ENCODE measurements at places on chromosomes 16 and 17. TPM values are rescaled to one million over a fixed set of nuclear protein-coding genes. Genes with fewer than 3 reads are reported as not detected.
A peak's percentile ranks its signal among the peaks of the same experiment; 100 is the strongest.

DNA sequence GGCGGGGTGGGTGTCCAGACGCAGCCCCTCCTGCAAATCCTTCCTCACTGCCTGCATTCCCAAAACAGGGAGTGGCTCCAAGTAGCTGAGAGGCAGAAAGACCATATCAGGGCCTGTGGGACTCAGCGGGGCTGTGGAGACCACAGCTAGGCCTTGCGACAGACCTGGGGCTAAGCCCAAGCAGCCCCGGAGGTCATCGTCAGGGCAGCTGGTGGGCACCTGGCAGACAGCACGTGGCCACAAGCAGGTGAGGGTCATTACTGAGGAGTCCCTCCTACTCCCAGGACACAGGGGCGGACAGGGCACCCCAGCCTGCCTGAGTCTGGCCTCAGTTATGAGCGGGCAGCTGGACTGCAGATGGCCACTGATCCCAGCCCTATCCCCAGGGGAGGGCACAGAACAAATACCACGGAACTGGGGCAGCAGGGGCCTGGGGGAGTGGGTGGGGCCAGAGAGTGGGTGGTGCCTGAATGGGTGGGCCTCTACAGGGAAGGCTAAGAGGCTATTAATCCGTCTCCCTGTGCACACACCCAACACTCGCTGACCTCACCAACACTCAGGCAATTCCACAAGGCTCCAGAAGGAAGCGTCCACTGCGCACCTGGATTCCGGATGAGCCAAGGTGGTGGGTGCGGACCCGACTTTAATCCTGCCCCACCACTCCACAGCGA is 8.5 kb downstream of the HS3ST6 start:
- H3K4me1 ChIP-seq, result peaks cover 10% of the 10 kb centered on the region
- no peaks in the 10 kb centered on the region for H3K36me3 ChIP-seq
- no peak overlapping the region for H3K27ac ChIP-seq
- no peak for DNase-seq

DNA sequence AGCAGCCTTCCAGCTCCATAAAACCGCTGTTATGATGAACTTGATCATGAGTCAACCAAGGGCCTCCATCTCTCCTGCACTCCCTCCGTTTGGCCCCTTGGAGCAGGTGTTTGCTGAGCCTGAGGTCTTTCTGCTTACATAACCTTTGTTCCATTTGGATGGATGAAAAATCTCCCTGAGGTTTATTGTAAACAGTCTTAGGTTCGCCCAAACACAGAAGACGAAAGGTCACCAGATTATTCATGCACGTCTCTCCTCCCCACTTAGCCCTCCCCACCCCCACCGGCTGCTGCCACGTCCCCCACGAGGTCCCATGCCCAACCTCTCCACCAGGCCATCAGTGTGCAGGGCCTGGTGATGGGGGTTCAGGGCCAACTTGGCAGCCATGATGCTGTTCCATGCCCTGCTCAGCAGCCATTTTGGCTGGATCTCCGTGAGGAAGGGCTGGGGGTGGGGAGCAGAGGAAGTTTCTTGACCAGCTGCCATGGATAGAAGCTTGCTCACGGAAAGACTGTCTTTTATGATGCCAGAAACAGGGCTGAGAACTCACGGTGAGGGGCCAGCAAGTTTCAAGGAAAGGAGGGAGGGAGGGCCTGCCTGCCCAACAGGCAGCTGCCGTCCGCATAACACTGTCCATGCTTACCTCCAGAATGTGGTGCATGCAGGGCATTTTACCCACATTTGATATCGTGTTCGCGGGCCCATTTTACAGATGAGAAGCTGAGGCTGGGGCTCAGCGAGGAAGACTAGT is 47.8 kb upstream of the FOXF1 start:
- no peak overlapping the region for H3K4me3 ChIP-seq
- no peaks in the 10 kb centered on the region for H3K4me1 ChIP-seq
- H3K27me3 ChIP-seq, result no peaks in the 10 kb centered on the region
- H3K36me3 ChIP-seq, result no peaks in the 10 kb centered on the region
- no peak overlapping the region for H3K27ac ChIP-seq

GRCh38 chr17:41806685-41807445 is 4.9 kb downstream of the P3H4 start:
- H3K27ac ChIP-seq, result no peak overlapping the region
- H3K4me3 ChIP-seq, result no peak overlapping the region
- no peak for DNase-seq
- H3K27me3 ChIP-seq, result no peaks in the 10 kb centered on the region
- H3K36me3 ChIP-seq, result peaks cover 5% of the 10 kb centered on the region
- peaks cover 7% of the 10 kb centered on the region for H3K4me1 ChIP-seq

DNA sequence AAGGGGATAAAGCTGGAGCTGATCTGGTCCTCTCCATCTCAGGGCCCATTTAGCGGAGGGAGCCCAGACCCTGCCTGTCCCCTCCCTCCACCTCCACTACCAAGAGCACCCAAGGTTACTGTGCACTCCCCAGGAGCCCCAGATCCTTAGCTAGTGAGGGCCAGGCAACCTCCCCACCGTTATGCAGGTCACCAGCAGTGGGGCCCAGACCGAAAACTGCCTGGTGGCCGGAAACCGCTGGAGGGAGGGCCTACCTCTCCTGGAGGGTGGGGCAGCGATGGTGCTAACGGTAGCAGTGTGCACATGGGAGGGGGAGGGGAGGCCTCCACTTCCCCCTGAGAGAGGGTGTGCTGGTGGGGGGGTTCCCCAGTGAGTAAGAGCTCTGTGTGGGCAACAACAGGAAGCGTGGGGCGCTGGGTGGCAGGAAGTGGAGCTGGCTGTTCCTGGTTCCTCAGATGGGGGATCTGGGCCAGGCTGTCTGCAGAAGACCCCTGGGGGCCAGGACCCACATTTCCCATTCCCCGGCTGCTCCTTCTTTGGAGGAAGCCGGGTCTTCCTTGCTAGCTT is 4.4 kb downstream of the FMNL1 start:
- no peak overlapping the region for H3K4me3 ChIP-seq
- peaks cover 14% of the 10 kb centered on the region for H3K4me1 ChIP-seq
- no peaks in the 10 kb centered on the region for H3K27me3 ChIP-seq
- peak overlapping the region; percentile 64 for H3K27ac ChIP-seq
- H3K36me3 ChIP-seq, result no peaks in the 10 kb centered on the region

GRCh38 chr16:65406933-65407332 is 285.1 kb upstream of the CDH11 start:
- H3K27ac ChIP-seq, result no peak overlapping the region
- H3K27me3 ChIP-seq, result peaks cover 2% of the 10 kb centered on the region
- no peak for DNase-seq
- H3K36me3 ChIP-seq, result no peaks in the 10 kb centered on the region
- H3K4me3 ChIP-seq, result no peak overlapping the region

- no peaks in the 10 kb centered on the region for H3K4me1 ChIP-seq
- no peak overlapping the region for H3K4me3 ChIP-seq
- no peaks in the 10 kb centered on the region for H3K27me3 ChIP-seq
- H3K36me3 ChIP-seq, result no peaks in the 10 kb centered on the region
- H3K27ac ChIP-seq, result no peak overlapping the region
- DNase-seq, result no peak
Observed at GRCh38 chr17:22717211-22717610, 1024.9 kb downstream of the KCNJ18 start.

GRCh38 chr17:7479213-7480088 is at the start of gene ZBTB4:
TSS of gene ZBTB4 (minus strand) at chr17:7479631. CDS start at chr17:7466801, 12,830 bp downstream.
- peaks cover 16% of the 10 kb centered on the region for H3K4me1 ChIP-seq
- peak within 1 kb of the TSS; percentile 99 for H3K27ac ChIP-seq
- peak within 1 kb of the TSS; percentile 89 for H3K4me3 ChIP-seq
- H3K27me3 ChIP-seq, result no peaks in the 10 kb centered on the region

DNA sequence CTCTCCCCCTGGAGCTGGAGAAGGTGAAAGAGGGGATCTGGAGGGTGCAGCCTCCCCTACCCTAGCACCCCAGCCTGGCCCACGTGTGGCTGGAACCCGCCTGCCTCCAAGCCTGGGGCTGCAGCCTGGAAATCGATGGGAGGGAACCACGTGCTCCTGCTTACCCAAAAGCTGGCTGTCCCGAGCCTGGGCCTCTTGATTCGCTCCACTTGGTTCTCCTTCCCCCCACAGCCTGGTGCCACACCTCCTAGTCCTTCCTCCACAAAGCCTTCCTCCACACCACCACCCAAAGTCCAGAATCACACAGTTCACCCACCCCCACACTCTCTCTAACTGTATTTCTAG is 29.3 kb downstream of the CFAP20 start:
- H3K27ac ChIP-seq, result no peak overlapping the region
- no peaks in the 10 kb centered on the region for H3K27me3 ChIP-seq
- no peak for DNase-seq
- no peaks in the 10 kb centered on the region for H3K4me1 ChIP-seq
- no peak overlapping the region for H3K4me3 ChIP-seq

GRCh38 chr16:57333402-57333801 is 25.2 kb upstream of the CCL22 start:
- H3K27me3 ChIP-seq, result no peaks in the 10 kb centered on the region
- no peak for DNase-seq
- H3K4me3 ChIP-seq, result no peak overlapping the region
- H3K36me3 ChIP-seq, result no peaks in the 10 kb centered on the region
- no peaks in the 10 kb centered on the region for H3K4me1 ChIP-seq

DNA sequence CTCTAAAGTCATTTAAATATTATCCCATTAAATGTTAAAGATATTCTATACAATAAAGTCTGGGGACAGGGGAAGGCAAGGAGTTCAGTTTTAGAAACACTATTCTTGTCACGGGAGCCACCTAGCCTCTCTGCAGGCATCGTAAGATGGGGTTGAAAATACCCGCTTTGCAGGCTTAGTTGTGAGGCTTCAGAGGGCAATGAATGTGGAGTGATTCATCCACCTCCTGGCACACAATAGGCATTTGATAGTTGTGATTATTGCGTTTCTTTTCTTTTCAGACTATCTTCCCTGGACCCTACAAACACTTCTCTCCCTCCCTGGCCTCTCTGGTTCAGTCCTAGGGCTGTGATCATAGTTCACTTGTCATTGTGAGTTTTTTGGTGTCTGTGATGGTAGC is 19.6 kb downstream of the GLP2R start:
- H3K27ac ChIP-seq, result no peak overlapping the region
- H3K4me3 ChIP-seq, result no peak overlapping the region
- H3K4me1 ChIP-seq, result no peaks in the 10 kb centered on the region
- DNase-seq, result no peak
- H3K36me3 ChIP-seq, result no peaks in the 10 kb centered on the region

GRCh38 chr16:79542237-79542774 is 58.2 kb downstream of the MAF start:
- no peaks in the 10 kb centered on the region for H3K4me1 ChIP-seq
- no peak for DNase-seq
- no peaks in the 10 kb centered on the region for H3K27me3 ChIP-seq
- H3K36me3 ChIP-seq, result no peaks in the 10 kb centered on the region

GRCh38 chr17:82403662-82404660 is 14.2 kb upstream of the HEXD start:
- no peak overlapping the region for H3K27ac ChIP-seq
- peak; percentile 16 for DNase-seq
- H3K4me1 ChIP-seq, result no peaks in the 10 kb centered on the region
- H3K4me3 ChIP-seq, result no peak overlapping the region
- H3K36me3 ChIP-seq, result peaks cover 3% of the 10 kb centered on the region

- no peaks in the 10 kb centered on the region for H3K27me3 ChIP-seq
- peaks cover 71% of the 10 kb centered on the region for H3K36me3 ChIP-seq
- DNase-seq, result no peak
- H3K27ac ChIP-seq, result no peak overlapping the region
- H3K4me3 ChIP-seq, result no peak overlapping the region
Observed at GRCh38 chr17:21018894-21019293, 23.9 kb downstream of the USP22 start.

- H3K4me3 ChIP-seq, result no peak overlapping the region
- H3K27me3 ChIP-seq, result no peaks in the 10 kb centered on the region
- no peak overlapping the region for H3K27ac ChIP-seq
- no peaks in the 10 kb centered on the region for H3K4me1 ChIP-seq
Observed at GRCh38 chr17:81549031-81549557, 3.1 kb downstream of the FAAP100 start.

DNA sequence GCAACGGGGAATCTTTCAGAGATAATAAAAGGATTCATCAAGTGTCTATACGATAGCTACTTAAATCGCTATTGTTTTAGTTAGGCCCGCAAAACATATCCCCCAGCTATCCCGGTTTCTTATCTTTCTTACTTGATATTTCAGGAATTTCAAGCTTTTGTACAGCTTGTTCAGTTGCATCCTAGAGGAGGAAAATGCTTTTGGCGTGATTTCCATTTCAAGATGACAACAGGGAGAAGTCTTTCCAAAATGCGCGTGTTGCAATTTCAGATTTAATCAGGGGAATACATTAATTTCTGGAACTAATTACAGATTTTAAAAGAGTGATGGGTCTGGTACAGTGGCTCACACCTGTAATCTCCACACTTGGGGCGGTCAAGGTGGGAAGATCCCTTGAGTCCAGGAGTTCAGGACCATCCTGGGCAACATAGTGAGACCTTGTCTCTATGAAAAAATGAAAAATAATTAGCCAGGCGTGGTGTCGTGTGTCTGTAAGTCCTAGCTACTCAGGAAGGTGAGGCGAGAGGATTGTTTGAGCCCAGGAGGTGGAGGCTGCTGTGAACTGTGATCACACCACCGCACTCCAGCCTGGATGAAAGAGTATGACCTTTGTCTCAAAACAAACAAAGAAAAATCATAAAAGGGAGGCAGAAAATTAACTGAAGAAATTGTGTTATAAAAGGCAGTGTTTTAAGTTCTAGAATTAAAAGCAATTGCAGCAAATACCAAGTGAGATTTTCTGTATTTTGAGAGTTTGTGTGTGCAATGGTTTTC is 546.1 kb downstream of the MAF start:
- no peak overlapping the region for H3K27ac ChIP-seq
- H3K36me3 ChIP-seq, result no peaks in the 10 kb centered on the region
- no peak for DNase-seq
- no peaks in the 10 kb centered on the region for H3K27me3 ChIP-seq

DNA sequence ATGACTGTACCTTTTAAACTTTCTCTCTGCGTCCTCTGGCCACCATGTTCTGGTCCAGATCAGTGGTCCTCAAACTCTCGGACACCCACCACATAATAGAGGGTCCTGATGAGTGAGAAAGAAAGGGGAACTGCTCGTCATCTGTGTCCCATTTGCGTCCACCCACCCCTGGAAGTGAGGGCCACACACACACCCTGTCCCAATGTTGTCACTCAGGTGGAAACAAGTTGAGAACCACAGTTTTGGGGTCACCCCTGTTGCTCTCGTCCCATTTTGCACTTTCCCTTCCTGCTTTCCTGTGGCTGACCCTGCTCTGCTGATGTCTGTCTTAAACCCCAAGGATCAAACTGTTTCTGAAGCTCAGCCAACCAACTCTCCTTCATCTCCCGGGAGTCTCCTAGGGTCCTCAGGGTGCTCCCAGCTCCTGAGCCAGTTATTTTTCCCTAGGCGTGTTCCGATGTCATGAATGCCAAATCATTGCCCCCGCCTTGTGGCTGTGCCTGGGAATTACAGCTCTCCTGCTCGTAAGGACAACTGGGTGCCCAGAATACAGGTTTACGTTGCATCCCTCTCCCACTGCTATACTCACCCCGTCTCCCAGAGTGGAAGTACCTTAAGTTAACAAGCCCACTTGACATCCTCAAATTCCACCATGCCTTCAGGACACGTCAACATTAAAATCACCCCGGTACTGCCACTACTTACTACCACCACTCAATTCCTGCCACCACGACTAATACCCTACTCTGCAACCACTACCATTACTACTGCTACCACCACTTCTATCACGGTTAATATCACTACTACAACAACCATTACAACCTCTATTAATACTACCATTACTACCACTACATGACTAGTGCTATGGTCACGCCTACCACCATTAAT is 26.0 kb upstream of the HNF1B start:
- H3K27me3 ChIP-seq, result no peaks in the 10 kb centered on the region
- H3K4me3 ChIP-seq, result no peak overlapping the region
- H3K4me1 ChIP-seq, result no peaks in the 10 kb centered on the region

Gene MT1A
- polyA plus RNA-seq, result 66.7 TPM

Gene TNFAIP1
- 11.5 TPM for polyA plus RNA-seq

Gene KRTAP3-3
- polyA plus RNA-seq, result 0.30 TPM

Gene CPHXL2
- polyA plus RNA-seq, result not detected

Gene TMEM94
- 64.9 TPM for polyA plus RNA-seq

Gene OTOP2
- not detected for polyA plus RNA-seq

Gene MYH8
- not detected for polyA plus RNA-seq
